Non-pigmented ciliary epithelial cell (primary cell): ENCODE measurements at places on chromosomes 6 and 20.
A peak's percentile ranks its signal among the peaks of the same experiment; 100 is the strongest.

DNA sequence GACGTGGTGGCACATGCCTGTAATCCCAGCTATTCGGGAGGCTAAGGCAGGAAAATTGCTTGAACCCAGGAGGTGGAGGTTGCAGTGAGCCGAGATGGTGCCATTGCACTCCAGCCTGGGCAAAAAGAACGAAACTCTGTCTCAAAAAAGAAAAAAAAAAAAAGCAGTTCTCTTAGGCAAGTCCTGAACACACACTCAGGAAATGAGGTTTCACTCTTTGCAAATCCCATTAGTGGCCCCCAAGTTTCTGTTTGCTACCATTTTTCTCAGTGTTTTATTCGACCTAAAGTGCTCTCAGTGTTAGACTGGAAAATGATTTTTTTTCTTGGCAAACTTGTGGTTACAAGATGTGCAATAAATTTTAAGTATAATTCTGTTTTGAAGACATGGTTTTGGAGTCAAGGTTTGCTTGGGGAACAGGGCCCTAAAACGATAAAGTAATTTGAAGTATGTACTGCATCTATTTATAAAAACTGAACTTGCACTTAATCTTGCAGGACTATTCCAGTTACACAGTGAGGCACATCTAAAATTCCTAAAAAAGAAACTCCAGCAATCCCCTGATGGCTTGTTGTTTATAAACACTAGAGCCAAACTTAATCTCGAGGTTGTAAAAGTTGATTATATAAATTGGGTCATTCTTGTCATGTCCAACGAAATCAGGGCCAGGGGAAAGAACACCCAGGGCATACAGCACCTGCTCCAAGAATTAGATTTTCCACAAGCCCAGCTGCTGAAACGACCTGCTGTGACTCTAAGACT is 42.6 kb downstream of the MAP1LC3A start:
- no peak for DNase-seq

- DNase-seq = peak; percentile 28
Measured at GRCh38 chr6:125910527-125910926, 46.0 kb upstream of the HINT3 start.

DNA sequence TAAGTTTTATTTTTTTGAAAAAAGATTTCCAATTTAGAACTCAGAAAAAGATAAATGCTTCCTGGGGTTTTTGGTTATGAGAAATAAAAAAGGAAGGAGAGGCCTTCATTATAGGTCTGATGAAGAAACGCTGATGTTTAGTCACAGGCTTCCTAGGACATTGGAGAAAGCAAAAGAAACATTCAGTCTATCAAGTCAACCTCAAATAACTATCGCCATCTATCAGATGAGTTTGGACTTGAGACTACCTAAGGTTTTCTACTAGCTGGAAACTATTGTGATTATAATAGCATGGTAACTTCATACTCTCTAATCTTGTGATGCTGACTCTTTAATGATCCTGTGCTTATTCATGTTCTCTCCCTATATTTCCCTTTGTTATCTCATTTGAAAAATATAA is 171.3 kb downstream of the TPBG start:
- no peak for DNase-seq

GRCh38 chr20:34622821-34623451 is 54.0 kb downstream of the PIGU start:
- DNase-seq = no peak

DNA sequence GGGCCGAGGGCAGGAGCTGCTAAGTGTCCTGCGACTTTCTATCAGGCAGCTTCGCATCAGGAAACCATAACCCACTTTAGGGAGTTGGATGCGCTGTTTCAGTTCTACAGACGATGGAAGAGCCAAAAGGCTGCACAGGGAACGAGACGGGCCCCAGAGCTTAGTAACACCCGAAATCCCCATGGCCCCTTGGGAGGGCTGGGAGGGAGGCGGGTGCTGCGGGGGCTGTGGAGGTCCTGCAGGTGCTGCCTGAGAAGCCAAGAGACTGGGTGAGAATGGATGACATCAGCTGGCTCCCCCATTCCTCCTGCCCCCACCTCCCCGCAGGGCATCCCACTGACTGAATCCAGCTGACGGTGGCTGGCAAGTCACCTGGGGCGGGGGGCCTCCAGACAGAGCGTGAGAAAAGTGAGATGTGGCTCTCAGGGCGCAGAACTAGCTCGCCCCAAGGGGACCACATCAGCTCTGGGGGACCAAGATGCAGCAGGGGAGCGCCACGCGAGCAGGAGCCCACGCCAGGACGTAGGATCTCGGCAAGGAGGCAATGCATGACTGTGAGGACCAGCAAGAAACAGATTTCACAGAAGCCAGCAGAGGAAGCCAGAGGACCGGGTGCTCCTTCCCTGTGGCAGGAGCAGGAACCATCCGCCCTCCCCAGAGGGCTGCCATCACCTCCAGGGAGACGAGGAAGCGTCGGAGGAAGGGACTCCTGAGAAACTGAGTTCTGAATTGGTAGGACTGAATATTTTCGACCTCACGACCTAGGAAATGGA is 36.8 kb downstream of the PNLDC1 start:
- no peak for DNase-seq

- DNase-seq = no peak
Measured at GRCh38 chr20:17571153-17571527, 1.3 kb downstream of the DSTN start.

- no peak for DNase-seq
Measured at GRCh38 chr6:52925042-52925441, 15.5 kb upstream of the GSTA3 start.

DNA sequence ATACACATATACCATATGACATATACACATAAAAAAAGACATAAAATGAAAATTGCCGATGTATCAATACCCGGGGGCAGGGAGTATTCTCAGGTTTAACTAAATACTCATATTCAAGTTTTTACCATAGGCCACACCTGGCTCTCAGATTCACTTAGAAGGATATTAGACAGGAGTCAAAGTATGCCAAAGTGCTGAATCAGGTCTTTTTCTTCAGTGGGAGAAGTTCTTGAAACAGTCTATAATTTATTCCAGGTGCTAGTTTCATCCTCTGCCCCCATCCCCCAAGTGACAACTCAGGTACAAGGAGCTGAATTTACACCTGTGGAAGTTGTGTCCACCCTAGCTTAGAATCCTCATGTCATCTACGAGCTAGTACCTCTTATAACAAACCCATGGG is 8.5 kb upstream of the HLA-DRA start:
- DNase-seq = no peak

DNA sequence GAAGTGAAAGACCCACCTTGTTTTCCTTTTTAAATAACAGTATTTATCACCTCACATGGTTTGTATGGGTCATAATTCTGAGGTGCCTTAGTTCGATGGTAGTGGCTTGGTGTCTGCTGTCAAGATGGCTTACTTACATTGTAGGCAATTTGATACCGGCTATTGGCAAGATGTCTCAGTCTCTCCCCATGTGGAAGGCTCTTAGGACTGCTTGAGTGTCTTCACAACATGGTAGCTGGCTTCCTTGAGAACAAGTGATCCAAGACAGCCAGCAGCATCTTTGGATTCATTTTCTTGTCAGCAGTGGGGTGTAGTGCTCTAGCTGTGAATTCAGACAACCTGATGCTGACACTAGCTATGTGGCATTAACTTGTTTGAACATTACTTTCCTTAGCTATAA is 70.1 kb downstream of the CBFA2T2 start:
- no peak for DNase-seq

GRCh38 chr20:17904027-17904426 is 64.6 kb downstream of the SNX5 start:
- DNase-seq = no peak

DNA sequence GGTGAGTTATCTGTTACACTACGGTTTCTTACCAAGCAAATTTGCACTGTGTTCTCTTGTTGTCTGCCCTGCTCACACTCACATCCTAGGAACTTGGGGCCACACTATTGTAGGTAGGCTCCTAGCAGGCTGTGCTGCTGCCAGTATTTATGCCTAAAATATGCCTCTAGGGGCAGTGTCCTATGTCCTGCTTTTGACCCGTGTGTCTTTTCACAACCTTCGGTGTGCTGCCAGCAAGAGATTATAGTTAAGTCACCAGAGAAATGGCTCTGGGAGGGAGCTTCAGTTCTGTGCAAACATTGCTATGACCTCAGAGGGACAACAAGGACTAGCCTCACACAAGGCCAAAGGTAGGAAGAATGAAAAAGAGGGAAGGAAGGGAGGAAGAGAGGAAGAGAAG is 8.9 kb upstream of the TAAR5 start:
- no peak for DNase-seq

- DNase-seq = no peak
Measured at GRCh38 chr6:15947436-15947835, 181.4 kb upstream of the MYLIP start.

DNA sequence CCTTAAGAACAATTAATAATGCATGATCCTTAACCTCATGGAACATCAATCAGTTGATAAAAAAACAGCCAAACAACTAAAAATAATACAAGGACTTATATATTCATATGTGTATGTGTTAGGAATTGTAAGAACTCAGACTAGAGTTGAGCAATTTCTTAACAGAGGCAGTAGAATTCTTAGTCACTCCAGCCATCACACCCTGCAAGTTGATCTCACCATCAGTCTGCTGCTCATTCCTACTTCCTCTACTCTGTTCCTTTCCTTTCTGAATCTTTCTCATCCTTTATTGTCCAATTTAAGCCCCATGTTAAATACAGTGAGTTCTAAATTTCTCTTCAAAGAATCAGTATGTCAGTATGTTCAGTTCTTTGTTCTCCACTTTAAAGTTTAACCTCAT is 2.6 kb downstream of the ZNF165 start:
- DNase-seq = no peak

GRCh38 chr20:63172726-63173125 is 43.2 kb downstream of the YTHDF1 start:
- no peak for DNase-seq

DNA sequence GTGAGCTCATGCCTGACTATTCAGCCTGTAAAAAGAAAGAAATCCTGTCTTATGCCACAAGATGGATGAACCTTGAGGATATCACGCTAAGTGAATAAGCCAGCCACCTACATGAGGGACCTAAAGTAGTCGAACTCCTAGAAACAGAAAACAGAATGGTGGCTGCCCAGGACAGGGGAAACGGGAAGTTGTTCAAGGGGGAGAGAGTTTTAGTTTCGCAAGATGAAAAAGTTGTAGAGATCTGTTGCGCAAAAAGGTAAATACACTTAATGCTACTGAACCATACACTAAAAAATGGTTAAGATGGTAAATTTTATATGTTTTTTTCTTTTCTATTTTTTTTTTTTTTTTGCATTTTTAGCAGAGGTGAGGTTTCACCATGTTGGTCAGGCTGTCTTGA is 74.1 kb upstream of the RALY start:
- no peak for DNase-seq

DNA sequence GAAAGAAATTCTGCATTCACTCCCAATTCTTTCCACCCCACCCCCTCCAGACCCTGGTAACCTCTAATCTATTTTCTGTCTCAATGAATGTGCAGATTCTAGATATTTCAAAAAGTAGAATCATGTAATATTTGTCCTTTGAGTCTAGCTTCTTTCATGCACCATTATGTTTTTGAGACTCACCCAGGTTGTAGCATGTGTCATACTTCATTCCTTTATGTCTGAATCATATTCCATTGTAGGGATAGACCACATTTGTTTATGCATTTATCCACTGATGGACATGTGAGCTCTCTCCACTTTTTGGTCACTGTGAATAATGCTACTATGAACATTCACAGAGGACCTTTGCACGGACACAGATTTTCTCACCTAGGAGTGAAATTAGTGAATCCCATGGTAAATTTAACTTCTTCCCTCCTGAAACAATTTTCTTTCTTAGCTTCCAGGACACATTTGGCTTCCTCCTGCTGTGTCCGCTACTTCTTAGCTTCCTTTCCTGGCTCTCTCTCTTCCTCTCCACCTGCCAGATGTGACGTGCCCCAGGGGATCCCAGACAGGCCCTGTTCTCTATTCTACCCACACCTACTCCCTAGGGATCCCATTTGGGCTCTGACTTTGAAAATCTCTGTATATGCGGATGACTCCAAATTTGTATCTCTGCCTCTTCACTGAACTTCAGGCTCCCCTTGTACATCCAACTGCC is 24.1 kb upstream of the ARFGEF2 start:
- DNase-seq = peak; percentile 65

DNA sequence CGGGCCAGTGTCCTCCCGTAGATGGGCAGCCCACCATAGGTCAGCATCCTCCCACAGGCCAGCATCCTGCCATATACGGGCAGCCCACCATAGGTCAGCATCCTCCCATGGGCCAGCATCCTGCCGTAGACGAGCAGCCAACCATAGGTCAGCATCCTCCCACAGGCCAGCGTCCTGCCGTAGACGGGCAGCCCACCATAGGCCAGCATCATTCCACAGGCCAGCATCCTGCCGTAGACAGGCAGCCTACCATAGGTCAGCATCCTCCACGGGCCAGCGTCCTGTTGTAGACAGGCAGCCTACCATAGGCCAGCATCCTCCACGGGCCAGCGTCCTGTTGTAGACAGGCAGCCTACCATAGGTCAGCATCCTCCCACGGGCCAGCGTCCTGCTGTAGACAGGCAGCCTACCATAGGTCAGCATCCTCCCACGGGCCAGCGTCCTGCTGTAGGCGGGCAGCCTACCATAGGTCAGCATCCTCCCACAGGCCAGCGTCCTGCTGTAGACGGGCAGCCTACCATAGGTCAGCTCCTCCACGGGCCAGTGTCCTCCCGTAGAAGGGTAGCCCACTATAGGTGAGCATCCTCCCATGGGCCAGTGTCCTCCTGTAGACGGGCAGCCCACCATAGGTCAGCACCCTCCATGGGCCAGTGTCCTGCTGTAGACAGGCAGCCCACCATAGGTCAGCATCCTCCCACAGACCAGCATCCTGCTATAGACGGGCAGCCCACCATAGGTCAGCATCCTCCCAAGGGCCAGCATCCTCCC is 62.9 kb downstream of the BFSP1 start:
- no peak for DNase-seq

DNA sequence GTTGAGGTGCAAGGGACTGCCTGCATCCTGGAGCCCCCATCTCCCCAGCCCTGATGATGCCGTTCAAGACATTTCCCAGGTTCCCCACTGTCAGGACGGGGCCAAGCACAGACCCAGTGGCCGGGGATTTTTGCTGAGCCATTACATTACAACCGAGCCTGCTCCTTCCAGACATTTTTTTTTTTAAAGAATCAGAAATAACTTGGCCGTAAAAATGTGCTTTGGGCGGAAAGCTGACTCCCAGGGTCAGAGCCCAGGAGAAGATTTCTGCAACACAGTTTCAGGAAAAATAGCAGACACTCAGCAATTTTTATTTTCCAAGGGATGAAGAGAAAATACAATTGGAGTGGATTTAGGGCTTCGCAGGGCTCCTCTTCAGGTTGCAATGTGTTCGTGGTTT is 87.9 kb downstream of the LRFN2 start:
- no peak for DNase-seq

DNA sequence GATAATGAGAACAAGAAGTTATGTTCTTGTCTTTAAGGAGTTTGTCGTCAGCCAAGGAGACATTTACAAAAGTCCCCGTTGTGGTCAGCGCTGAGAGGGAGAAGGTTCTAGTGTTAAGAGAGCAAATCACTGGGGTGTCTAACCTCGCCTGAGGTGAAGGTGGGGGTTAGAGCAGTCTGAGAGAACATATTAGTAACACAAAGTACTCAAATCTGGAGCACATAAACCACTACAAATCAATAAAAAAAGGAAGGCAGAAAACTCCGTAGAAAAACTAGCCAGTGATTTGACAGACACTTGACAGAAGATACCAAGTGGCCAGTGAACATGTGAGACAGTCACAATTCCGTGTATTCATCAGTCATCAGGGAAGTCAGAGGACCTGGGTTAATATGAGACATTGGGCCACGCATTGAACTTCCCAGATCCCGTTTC is 45.4 kb downstream of the CDS2 start:
- no peak for DNase-seq

GRCh38 chr6:41605649-41606048 is 32.6 kb upstream of the MDFI start:
- no peak for DNase-seq
